ENCODE measurements at places on chromosomes 7 and 10.
A peak's percentile ranks its signal among the peaks of the same experiment; 100 is the strongest.

GRCh38 chr10:61918140-61918539, 16.6 kb downstream of the ARID5B start:
- DNase-seq: no peak

DNA sequence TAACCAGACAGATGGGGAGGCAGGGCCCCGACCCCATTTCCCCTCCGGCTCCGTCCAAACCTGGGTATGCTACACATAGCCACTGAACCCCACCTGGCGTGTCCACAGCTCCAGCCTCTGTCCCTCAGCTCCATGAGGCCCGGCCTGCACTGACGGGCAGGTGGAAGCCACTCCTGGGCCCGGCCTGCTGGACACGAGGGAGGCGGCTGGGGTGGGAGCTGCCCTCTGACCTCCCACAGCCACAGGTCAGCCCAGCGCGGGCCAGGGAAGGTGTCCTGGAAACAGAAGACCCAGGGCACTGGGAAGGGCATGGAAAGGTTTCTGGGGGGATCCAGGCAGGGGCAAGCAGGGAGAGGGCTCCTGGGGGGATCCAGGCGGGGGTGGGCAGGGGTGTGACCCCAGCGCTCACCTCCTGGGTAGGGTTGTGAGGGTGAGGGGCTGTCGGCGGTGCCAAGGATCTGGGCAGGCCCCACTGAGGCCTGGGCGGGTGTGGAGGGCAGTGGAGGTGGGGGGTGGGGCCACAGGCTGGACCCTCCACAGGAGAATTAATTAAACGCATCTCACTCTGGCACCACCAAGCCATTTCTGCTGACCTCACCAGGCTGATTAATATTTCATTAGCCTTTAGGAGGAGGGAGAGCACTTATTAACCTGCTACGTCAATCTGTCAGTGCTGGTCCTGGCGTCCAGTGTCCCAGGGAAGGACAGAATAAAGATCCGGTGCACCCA, 108.9 kb downstream of the UNCX start:
- no peak for DNase-seq

DNA sequence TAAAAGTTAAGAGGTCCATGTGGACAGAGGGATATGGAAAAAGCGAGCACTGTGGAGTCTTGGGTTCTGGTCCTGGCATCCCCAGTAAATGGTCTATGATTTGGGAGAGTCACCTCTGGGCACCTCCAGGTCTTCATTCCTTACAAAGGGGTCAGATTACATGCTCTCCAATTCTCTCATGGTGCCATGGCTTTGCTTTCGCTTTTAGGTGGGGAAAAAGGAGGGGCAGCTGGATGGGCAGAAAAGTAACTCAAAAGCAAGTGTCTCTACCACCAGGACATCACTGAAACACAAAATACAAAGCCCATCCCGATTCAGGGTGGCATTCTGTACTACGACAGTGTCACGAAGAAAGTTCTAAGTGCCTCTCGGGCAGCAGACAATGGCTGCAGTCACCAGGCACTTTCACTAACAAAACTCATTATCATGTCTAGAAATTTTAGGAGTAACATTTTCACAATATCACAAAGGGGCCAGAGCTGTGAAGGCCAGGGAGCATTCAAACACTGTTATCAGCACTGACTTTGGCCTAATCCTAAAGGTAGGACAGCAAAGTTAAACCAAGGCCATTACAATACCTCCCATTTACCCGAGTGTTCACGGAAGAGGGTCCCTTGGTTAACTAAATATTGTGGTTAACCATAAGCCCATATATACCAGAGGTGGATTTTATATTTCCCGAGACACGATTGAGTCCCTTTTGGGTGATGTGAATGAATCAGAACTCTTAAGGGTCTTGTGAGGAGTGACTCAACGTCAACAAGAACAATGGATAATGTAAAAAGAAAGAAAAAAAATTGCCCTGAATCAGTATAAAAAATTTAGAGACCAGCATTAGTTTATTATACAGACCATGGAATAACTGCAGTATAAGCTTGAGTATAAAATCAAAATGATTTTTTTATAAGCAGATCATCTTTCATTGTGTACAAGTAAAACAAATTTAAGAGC, 2.5 kb downstream of the PSAP start:
- no peak for DNase-seq

- peak; percentile 37 for DNase-seq
These were observed 494.6 kb upstream of the KLF6 start for GRCh38 chr10:4279655-4280054.

GRCh38 chr10:100182281-100182680, 3.5 kb downstream of the ERLIN1 start:
- no peak for DNase-seq

- no peak for DNase-seq
These were observed 100.0 kb downstream of the AUTS2 start for GRCh38 chr7:69698109-69698825.
